GM06990 (cell line): ENCODE measurements at places on chromosomes 3 and 15.

GRCh38 chr3:176431038-176431418, 766.3 kb downstream of the TBL1XR1 start:
- DNase-seq, result no peak

- no peak for DNase-seq
Measured at GRCh38 chr3:69761896-69762767, 22.9 kb downstream of the MITF start.

GRCh38 chr3:65669163-65669875, 369.4 kb downstream of the MAGI1 start:
- DNase-seq, result no peak

DNA sequence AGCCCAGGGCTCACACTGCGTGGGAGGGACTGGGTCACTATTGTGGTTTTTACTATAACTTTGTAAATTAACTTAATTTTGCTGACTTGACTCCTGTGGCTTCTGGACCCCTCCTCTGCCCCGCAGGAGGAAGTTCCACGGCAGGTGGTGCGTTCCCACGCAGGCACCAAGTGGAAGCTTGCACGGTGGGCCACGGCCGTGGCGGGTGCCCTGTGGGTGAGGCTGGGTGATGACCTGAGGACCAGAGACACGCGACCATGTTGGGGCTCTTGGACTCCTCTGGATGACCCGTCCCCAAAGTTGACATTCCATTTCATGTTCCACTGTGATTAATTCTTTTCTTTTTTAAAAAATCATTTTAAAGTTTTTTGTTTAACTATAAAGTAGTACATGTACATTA, 89.0 kb downstream of the FBLN2 start:
- no peak for DNase-seq

- no peak for DNase-seq
Measured at GRCh38 chr3:141915016-141915415, 38.6 kb downstream of the ATP1B3 start.

- peak; percentile 34 for DNase-seq
Measured at GRCh38 chr3:25768851-25769250, 14.4 kb downstream of the NGLY1 start.

DNA sequence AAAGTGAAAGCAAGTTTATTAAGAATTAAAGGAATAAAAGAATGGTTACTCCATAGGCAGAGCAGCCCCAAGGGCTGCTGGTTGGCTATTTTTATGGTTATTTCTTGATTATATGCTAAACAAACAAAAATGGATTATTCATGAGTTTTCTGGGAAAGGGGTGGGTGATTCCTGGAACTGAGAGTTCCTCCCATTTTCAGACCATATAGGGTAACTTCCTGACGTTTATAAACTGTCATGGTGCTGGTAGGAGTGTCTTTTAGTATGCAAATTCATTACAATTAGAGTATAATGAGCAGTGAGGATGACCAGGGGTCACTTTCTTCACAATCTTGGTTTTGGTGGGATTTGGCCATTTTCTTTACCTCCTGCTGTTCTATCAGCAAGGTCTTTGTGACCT, 707.9 kb downstream of the ZNF385D start:
- DNase-seq, result no peak

- DNase-seq, result no peak
Measured at GRCh38 chr15:76163457-76164295, 103.9 kb downstream of the TMEM266 start.

DNA sequence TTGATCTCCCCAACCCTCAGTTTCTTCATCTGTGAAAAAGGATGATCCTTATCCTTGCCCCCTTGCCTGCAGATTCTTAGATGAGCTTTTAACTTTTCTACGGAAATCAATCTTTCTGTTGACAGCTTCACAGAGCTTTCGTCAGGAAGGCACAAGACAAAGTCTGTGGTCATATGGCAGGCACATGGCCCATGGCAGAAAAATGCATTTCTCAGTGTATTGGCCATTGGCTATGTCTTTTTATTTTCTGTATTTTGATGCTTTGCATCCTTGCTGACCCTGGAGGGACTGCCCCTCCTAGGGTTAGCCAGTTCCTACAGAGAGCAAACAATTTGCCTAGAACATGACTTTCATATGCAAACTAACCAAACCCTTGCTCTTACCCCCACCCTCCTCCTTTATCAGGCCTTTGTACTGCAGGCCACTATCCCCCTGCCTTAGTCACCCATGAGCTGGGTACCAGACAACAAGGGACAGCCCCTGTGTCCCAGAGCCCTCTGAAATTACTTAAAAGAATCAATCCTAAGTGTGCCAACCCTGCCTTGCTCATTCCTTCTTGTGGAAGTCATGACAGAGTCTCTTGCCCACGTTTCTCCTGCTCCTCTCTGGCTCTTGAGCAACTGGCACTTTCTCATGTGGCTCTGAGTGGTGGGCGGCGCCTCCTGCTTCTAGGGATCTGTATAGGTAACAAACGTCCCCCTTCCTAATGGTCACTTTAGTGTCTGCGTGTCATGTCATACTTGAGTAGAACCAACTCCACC, 24.1 kb upstream of the NOX5 start:
- DNase-seq, result no peak

DNA sequence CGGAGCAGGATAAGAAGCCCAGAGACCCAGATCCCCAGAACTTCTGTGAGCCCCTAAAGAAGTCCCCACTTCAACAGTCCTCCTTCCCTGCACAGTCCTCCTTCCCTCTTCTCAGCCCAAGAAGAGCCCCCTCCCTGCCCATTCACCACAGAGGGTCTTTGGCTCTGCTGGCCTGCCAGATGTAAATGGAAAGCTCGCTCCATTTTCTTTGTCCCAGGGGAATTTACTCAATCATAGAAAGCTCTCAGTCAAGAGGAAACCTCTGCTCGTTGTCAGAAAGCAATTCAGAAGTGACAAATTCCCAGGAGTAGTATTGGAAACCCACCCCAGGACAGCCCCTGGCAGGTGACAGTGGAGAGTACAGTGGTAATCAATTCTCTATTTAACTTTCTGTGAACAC, 105.5 kb upstream of the SMAD3 start:
- DNase-seq, result no peak

- DNase-seq, result no peak
Measured at GRCh38 chr15:29815000-29815710, 7.1 kb downstream of the TJP1 start.

GRCh38 chr15:64337761-64338160, 18.2 kb downstream of the CSNK1G1 start:
- no peak for DNase-seq

- no peak for DNase-seq
Measured at GRCh38 chr3:16510620-16511319, 2.7 kb downstream of the RFTN1 start.
